ENCODE measurements at places on chromosomes 2 and 18.
A peak's percentile ranks its signal among the peaks of the same experiment; 100 is the strongest.

DNA sequence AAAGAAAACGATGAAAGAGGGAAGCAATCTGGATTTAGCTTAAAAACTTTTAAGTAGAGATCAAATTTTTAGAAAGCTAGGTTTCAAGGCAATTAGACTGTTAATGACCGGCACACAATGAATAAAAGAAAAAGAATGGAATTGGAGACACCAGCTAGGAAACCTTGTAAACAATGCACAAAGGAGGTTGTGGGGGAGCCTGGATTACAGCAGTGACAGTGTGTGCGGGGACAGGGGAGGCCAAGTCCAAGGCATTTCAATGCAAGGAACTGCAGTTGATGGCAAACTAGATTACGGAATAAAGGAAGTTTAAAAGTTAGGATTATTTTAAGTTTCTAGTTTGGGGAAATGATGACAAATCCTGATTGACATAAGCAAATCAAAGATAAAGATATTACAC is 74.5 kb downstream of the DTNB start:
- DNase-seq = no peak

GRCh38 chr2:137535897-137536296 is 428.4 kb upstream of the HNMT start:
- DNase-seq = no peak

DNA sequence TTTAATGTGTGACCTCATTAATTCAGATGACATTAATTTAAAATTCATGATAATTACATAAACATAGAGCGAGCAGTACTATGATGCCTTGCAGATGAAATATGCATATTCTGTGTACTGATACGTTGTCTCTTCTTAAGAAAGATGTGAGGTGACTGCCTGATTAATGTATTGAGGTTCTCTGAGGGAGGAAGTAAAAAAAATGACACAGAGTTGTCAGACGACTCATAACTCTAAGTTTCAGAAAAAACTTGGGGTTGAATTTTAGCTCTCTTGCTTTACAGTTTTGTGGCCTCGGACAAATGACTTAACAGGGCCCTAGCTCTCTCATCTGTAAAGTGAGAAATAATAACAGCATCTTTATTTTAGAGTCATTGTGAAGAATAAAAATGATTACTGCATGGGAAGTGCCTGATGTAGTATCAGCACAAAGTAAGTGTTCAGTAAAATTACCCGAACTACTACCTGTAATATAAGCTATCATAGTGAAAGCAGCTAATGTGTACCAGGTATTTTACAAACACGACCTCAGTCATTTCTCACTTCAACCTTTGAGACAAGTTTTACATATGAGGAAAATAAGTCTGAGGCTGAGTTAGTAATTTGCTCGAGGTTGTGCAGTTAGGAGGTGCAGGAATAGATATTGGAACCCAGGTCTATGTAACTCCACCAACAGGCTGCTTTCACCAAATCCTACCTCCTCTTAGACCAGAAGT is 65.3 kb downstream of the ALK start:
- no peak for DNase-seq

DNA sequence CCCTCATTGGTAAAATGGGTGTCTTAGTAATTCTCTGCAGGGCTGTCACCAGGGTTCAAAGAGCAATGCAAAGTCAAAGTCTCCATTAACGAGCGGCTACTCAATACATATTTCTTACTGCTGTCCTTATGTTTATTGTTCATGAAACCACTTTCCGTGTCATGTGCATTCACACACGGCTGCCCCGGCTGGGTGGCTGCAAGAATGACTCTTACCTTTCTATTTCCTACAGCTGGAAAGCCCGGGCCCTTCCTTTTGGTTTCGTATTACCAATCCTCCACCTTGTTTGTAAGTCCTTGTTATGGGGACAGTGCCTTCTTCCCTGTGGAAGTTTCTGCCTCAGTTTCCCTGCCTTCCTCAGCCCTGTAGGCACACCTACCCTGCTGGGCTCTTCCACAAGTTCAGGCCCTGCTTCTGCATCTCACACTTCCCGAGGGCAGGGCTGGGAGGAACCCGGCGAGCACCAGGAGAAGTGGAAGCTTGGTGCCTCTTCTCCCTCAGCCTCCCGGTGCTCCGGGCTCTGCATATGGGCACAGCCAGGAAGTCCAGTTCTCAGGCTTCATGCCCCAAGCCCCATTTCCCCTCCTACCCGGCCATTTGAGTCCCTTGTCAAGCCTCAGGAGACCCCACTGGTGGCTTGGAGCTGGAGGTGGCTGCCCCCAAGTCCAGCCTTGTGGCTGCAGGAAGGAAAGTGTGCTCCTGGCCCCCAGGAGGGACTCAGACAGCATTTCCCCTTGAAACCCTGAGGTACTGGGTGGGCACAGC is 18.7 kb upstream of the ACKR3 start:
- DNase-seq = no peak

GRCh38 chr2:66364495-66365333 is 70.2 kb upstream of the MEIS1 start:
- peak; percentile 13 for DNase-seq

DNA sequence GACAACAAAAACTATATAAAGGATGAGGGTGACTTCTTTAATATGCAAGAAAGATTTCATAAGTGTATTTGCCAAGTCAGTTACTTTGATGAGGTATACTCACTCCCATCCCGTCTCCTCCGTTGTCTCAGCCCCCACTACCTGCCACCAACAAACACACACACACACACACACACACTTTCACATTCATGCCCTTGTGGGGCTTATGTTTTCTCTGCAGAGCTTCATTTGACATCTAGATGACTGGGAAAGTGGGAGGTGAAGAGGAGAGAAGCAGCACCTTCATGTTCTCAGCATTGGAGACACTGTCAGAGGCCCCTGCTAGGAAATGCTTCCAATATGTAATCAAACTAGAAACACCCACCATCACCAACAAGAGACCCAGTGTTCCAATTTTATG is 22.5 kb upstream of the TXNDC2 start:
- DNase-seq = no peak

All from AG08396 (cell line).